ENCODE measurements at places on chromosomes 4 and X.
A peak's percentile ranks its signal among the peaks of the same experiment; 100 is the strongest.

GRCh38 chr4:16931339-16932305 lies 33.2 kb upstream of the LDB2 start:
- no peak for DNase-seq

DNA sequence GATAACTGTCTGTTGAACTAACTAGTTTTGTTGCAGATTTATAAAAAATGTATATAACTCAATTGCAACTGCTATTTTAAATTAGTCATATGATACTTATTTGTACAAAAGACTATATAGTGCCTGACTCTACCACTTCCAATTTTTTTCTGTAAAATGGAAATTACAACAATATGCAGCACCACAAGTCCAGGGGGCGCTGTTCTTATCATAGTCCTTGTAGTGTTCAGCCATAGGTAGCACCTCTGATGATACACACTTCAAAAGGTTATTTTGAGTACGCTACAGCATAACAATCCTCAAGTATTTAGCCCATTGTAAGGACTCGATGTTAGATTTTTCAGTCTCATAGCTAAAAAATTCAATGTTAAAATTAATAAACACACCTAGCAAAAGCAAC lies 174.9 kb downstream of the CORIN start:
- DNase-seq, result no peak

DNA sequence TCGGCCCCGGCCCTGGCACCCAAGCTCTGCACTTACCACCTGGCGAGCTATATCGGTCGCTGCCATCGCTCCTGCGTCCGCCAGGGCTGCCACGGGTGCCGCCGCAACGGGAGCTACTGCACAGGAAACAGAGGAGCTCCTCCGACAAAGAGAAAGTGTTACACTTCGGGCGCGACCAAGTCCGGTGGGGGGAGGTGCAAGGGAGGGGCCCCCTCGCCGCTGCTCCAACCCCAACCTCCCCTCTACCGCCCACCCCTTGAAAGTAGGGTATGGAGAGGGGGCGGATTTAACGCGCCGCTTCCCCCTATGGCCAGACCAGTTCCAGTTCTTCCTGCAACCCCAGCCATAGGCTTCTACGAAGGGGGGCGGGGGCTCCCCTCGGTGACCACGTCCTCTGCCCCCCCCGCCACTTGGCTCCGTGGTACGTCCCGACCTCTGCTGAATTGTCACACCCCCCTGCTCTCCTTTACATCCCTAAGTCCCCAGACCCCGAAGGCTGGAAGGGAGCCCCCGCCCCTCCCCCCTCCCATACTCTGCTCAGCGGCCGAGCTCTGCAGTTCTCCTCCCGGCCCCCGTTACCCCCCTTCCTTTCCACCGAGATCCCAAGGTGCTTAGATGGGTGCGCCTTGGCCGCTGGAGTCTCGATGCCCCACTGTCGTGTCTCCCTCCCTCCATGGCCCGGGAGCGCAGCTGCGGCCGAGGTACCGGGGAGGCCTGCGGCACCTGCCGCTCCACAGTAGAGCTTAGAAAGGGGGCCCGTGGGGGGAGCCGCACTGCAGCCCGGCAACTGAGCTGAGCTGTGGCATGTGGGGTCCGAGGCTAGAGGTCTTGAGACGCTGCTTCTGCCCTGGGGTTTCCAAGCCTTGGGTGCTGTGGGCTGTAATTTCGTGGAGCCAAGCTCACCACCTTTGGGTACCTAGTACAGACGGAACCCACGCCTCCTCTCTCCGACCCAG lies at the start of gene SEPTIN6:
Gene SEPTIN6 (minus strand): TSS at position 129 of the 956 bp plus-strand sequence. CDS start 63 bp downstream, at position 66.
- peak; percentile 90 for DNase-seq

DNA sequence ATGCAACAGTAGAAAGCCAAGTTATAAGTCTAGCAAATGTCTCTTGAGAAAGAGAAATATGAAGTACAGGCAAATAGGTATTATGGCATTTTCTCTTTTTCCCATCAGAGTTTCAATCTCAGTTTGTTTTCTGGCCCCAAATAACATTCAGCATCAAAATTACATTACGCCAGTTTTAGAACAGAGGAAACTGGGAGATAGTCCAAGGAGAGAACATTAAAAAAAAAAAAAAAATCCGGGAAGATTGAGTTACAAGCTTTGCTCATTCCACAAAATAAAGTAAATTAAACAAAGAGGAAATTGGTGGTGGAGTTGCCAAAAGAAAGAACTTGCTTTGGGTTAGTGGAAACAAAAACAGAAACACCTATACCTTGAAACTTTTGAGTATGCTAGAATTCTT lies 50.4 kb upstream of the IL13RA2 start:
- no peak for DNase-seq

- no peak for DNase-seq
Measured at GRCh38 chrX:41720125-41720779, 3.7 kb upstream of the GPR82 start.

- DNase-seq, result no peak
Measured at GRCh38 chr4:40912460-40913184, 162.9 kb downstream of the NSUN7 start.

DNA sequence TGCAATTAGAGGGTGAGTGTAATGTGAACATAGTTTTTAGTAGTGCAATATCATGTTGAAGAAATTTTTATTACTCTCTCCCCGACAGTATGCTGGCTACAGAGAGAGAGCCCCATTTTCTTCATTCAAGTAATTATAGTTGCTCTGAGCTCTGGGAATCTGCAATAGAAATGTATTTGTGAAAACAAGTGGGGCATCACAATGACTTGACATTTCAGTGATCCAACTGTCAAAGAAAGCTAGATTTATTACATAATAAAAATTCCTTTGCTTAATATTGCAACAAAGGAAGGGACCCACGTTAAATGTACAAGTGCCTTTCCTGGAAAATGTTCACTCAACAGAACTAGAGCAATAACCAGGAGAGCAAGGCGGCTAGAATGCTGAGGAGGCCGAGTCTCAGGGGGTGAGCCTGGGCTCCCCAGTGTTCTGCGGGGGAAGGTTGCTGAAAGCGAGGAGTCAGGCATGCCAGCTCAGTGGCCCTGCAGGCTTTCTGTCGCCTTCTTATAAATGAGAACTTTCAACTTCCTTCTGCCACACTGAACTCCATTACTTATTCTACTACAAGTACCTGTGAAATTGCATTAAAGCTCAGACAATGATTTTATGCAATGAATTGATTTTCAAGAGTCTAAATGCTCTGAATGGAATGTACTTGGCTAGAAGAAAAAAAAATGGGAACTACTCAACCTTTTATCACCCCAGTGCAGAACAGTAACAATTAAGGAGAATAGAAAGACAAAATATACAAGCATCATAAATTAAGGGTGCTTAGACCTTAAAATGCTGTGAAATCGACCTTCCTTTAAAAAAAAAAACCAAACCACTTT lies 476.4 kb downstream of the AFF2 start:
- no peak for DNase-seq

- no peak for DNase-seq
Measured at GRCh38 chr4:84401701-84402306, 97.3 kb downstream of the NKX6-1 start.

DNA sequence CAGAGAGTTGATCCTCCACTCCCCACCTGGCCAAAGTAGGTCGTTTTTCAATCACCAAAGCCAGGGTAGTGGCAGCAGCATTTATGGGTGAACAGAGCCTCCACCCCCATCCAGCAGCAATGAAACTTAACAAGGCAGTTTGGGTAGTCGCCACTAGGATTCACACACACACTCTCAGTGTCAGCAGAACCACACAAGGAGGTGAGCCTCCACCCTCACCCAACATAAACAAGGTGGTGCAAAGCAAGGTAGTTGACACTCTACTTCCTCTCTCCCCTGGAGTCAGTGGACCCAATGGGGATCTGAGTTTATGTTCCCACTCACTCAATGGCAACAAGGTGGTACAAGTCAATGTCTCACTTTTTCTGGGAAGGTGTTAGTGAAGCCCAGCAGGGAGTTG lies 50.4 kb upstream of the CCDC149 start:
- no peak for DNase-seq

GRCh38 chr4:173231916-173232315 lies 63.3 kb downstream of the GALNT7 start:
- no peak for DNase-seq

GRCh38 chr4:150982557-150983233 lies 32.4 kb downstream of the LRBA start:
- DNase-seq, result no peak

- DNase-seq, result no peak
Measured at GRCh38 chrX:16511796-16512776, 137.9 kb upstream of the S100G start.

GRCh38 chrX:14173873-14174272 lies 144.2 kb upstream of the GEMIN8 start:
- DNase-seq, result no peak

GRCh38 chrX:56233100-56233499 lies 944 bp downstream of the KLF8 start:
- no peak for DNase-seq

DNA sequence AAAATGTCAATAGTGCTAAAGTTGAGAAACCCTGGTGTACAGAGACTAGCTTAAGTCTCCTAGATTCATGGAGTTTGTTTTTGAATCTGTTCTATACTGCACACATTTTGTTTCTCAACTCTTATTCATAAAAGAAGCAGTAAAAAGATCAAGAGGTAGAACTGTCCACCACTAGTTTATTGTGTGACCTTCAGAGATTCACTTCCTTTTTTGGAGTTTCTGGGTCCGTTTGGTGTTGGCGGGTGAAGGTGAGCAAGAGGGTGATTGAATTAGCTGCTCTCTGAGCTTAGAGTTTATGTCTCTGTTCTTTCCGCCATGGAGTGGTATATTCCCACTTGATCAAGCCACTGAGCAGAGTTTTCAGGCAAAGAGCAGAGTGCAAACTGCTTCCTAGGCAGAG lies 21.4 kb upstream of the PLAC1 start:
- DNase-seq, result no peak

DNA sequence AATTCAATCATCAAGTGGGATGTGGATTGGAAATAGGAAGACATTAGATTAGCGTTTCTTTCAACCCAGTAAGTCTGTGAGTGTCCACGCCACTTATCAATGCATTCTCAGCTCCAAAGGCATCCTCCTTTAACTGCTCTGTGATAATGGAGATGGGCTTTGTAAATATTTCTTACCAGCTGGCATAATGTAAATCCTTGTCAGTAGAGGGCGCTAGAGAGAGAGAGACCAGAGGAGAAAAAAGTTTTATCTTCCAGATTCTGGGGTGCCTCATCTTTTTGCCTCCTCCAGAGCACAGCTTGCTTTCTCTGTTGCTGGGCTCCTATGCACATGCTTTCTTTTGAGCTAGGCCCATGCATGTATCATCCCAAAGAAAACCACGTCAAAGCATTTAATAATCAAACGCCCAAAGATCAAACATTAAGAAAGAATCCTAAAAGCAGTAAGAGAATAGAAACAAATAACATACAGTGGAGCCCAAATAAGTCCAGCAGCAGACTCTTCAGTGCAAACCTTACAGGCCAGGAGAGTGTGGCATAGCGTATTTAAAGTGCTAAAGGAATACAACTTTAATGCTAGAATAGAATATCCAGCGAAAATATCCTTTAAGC lies 9.6 kb upstream of the MTMR1 start:
- no peak for DNase-seq

DNA sequence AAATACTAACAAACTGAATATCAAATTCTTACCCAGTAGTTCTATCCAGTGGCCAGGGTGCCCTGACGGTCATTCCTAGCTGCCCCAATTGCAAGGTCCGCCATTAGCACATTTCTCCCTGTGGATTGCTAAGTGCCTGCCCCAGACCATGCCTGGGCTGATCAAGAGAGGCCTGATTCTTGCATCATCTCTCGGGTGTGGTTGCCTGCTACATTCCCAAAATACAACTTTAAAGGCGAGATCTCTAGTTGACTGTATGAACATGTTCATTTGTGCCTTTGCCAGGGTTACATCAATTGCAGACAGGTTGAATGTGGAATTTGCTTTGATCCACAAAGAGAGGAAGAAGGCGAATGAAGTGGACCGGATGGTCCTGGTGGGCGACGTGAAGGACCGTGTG lies 28.0 kb downstream of the PRPS2 start:
- no peak for DNase-seq

DNA sequence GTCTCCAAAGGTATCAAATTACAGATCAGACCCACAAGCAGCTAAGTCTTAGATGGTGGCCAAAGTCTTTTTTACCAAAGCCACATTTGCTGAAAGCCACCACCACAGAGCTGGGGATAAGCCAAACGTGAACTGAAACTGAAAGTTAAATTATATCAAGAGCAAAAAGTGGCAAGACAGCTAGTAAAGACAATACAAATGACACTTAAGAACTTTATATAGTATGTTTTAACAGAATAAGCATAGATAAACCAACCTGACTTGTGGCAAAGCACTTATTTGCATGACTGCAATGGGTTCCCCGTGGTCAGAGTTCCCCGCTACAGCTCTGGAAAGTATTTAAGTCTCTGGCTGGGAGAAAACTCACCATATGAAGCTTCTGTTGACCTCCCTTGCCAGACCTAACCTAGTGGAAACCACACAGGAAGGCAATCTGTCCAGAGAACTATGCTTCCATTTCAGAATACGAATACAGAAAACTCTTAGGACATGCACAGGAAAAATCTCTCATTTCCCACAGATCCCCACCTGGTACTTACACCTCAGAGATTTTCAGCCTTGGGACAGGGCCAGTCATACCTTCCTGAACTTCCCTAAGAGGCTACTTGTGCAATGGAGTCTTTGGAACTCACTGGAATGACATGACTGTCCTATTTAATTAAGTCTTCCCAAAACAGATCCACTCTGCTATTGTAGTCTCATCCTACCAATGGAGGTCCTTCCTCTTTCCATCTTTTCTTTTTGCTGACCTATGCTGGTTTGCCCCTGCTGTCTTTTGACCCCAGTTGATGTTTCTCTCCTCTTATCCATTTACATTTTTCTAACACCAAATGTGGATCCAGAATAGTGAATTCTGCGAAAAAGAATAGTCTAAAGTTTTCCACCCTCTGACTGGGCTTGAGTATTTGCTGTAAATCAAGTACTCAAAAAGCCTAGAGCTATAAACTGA lies 225.1 kb downstream of the NR3C2 start:
- DNase-seq, result no peak

DNA sequence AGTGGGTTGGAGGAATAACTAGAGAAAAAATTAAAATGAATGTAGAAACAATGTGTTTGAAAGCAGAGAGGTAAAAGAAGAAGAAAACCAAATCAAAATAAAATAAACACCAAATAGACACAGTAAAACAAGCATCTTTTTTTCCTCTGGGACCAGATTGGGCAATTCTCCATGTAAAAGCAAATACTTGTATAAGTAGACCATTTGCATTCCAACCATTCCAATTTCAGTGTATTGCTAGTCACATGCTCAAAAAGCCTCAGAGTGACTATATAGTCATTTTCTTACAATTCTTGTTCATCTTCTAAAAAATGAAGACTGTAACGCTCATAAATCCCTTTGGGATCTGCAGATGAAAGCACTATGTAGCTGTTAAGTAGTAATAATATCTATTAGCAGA lies 969.5 kb downstream of the PCDH18 start:
- DNase-seq, result no peak

DNA sequence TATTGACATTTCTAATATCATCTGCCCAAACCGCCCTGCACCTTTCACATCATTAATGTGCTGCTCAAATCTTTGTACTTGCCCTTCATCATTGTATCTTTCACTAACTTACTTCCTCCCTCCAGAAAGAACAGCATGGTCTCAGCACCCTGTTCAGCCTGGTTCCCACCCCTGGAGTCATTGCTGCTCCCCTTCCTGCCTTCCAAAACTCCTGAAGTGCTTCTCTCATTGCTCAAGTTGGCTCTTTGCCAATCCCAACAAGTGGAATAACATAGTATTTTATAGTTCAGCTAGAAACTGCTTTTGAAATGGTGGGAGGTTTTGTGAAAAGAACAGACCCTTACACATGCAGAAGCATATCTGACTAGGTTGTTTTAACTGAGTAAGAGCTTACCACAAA lies 14.0 kb upstream of the TTC29 start:
- DNase-seq, result no peak

Data from posterior vena cava (tissue), 2 donors.